Cardiac fibroblast (primary cell): ENCODE measurements at places on chromosomes 2 and 18.
A peak's percentile ranks its signal among the peaks of the same experiment; 100 is the strongest.

DNA sequence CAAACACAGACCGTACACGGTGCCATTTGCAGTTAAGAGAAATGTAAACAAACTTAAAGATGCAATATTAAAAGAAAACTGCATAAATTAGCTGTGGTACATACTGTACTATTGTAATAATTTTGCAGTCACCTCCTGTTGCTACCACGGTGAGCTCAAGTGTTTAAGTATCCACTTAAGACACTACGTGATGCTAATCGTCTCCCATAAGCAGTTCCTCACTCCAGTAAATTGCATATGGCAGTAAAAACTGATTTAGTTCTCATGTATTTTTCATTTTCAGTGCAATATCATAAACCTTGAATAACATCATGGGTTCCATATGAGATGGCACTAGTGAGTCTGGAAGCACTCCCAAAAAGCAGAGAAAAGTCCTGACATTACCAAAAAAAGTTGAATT, 14.4 kb downstream of the CLEC4F start:
- DNase-seq: no peak

- DNase-seq: no peak
Observed at GRCh38 chr2:239157771-239158170, 243.0 kb downstream of the HDAC4 start.

- no peak for DNase-seq
Observed at GRCh38 chr2:28296243-28296642, 96.4 kb upstream of the FOSL2 start.

- DNase-seq: peak; percentile 68
Observed at GRCh38 chr2:240060977-240061591, 7.8 kb upstream of the OR6B3 start.

GRCh38 chr18:64562651-64563050, 413.8 kb upstream of the LINC00305 start:
- no peak for DNase-seq

GRCh38 chr2:27209621-27210401, 2.0 kb upstream of the ATRAID start:
- DNase-seq: peak; percentile 30

GRCh38 chr2:216057688-216058193, 23.9 kb downstream of the PECR start:
- peak; percentile 13 for DNase-seq

GRCh38 chr2:112644155-112644932, 1.4 kb upstream of the SLC20A1 start:
- DNase-seq: no peak

DNA sequence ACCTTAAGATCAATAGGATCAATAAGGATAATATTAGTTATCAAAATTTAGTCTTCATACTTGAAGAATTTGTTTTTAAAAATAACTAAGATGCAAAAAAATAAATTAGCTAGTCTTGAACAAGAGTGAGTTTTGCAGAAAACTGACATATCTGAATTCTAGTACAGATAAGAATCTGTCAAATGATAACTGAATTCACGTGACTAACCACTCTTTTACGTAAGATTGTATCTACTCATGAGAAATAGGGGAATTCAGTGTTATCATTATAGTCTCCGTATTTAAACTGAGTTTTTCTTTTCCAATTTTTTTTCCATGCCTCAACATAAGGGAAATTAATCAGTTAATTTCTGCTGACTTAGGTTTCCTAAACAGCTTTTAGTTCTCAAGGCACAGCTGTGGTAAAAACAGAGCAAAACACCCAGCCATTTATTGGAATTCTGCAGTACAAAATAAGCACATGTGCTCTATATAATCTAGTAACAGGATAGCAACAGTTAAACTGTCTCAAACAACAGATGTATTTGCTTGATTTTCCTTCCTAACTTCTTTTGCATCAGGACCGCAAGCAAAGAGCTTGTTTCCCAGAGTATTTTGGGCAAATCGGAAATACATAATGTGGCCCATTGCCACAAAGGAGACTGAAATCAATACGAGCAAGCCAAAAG, 19.1 kb downstream of the SLC40A1 start:
- DNase-seq: no peak

DNA sequence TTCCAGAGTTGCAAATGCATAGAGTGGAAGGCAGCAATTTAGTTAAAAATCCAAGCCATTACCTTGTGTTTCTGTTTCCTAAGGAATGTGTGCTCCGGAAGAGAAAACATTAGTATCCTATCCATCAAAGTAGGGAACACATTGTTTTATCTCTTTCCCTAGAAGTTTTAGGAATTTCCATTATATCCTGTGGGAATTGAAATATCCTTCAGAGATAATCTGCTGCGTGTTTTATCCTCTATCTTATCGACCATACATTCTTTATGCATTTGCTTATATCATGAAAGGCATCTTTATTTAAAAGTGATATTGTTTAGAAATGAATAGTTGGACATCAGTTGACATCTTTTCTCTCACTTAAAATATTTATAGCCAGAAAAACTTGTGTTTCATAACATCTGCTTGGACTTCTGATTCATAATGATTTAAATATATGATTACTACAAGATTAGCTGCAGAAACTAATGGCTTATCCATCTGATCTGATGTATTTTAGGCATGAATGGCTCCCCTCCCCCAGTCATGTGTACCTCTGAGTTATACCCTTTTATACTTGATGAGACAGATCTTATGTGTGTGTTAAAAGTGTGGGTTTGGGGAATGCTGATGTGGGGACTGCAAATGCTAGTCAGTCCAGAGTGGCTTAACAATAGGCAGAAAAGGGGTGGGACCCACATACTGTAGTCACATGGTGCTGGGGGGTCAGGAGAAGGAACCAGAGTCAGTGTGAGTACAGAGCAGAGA, 136.2 kb upstream of the ARHGAP28 start:
- DNase-seq: no peak
